Kidney glomerular epithelial cell (primary cell): ENCODE measurements at places on chromosomes 13 and 19.
A peak's percentile ranks its signal among the peaks of the same experiment; 100 is the strongest.

DNA sequence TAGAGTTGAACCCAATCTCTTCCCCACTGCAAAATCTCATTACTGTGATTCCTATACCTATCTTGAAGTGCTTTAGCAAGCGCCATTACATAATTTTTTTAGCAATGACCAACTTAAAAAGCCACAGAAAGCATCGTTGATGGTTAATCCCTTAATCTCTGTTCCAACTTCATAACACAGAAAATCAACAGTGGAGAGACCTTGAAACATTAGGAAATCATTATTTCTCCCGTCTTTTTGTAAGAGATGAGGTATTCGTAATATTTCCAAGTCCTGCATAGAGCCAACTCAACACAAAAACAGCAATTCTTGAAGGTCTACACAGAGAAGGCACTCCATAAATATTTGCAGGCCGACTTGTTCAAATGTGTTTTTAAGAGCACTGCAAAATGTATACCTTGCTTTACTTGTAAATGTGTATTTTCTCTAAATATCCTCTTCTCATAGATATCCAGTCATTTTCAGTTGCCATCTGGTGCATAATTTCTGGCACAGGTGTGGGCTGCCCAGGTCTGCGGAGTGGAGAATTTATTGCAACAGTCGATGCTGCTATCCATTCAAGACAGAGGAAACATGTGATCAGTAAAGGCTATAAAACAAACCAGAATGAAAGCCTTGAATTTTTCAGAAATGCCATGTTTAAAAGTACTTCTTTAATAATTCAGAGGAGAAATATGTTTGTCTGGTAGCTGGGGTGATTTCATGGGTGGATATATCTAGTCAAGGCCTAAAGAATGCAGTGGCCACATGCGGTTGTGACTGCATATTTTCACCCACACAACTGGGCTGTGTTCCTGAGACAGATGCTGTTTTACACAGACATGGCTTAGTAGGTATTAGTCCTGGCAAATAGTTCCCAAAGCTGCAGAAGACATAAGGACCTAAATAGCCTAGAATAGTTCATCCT lies 234.3 kb upstream of the STARD13 start:
- DNase-seq = no peak

- no peak for DNase-seq
Observed at GRCh38 chr19:31280287-31281006, 68.8 kb downstream of the TSHZ3 start.

DNA sequence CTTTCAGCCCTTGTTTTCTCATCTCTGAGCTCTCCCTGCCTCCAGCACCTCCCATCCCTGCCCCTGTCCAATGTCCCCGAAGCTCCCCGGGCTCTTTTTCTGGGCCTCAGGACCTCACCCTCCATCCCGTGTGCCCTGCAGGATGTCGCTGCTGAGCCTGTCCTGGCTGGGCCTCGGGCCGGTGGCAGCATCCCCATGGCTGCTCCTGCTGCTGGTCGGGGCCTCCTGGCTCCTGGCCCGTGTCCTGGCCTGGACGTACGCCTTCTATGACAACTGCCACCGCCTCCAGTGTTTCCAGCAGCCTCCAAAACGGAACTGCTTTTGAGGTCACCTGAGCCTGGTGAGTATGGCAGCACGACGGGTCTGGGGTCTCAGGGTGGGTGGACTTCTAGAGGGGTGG lies 51.1 kb upstream of the CYP4F8 start:
- no peak for DNase-seq

DNA sequence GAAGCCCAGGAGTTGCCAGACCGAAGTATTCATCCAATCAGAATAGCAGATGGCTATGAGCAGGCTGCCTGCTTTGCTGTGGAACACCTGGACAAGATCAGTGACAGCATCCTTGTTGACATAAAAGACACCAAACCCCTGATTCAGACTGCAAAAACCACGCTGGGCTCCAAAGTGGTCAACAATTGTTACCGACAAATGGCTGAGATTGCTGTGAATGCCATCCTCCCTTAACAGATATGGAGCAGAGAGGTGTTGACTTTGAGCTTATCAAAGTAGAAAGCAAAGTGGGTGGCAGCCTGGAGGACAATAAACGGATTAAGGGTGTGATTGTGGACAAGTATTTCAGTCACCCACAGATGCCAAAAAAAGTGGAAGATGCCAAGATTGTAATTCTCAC lies 250.3 kb upstream of the OBI1 start:
- DNase-seq = no peak

DNA sequence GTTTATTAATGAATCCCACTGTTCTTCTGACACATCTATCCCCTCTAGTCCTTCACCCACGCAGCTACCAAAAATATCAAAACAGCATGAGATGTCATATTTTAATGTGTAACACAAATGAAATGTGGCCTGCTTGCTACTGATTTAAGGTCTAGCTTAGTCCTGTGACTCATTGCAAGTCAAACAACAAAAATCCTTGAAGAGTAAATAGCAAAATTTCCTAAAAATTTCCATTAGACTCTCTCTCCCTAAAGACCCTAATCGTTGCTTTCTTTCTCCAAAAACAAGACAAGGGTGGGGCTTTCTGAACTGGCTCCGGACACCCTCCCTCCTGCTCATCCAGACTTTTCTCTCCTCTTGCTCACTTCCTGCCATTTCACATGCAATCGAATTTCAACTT lies 99.9 kb upstream of the IPO5 start:
- no peak for DNase-seq

- no peak for DNase-seq
Observed at GRCh38 chr19:2415973-2416319, 11.4 kb downstream of the TIMM13 start.

GRCh38 chr13:25375727-25376358 lies 4.1 kb downstream of the ATP8A2 start:
- peak; percentile 20 for DNase-seq

DNA sequence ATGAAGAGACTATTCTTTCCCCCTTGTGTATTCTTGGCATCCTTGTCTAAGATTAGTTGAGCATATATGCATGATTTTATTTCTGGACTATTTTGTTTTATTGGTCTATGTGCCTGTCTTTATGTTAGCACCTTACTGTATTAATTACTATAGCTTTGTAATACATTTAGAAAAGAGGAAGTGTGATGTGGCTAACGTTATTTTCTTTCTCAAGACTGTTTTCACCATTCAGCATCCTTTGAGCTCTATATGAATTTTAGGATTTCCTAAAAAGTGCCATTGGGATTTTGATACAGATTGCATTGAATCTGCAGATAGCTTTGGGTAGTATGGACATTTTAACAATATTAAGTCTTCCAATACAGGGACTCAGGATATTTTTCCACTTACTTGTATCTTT lies 37.5 kb upstream of the PCDH20 start:
- DNase-seq = no peak

- no peak for DNase-seq
Observed at GRCh38 chr13:92807966-92808365, 418.6 kb upstream of the GPC6 start.

DNA sequence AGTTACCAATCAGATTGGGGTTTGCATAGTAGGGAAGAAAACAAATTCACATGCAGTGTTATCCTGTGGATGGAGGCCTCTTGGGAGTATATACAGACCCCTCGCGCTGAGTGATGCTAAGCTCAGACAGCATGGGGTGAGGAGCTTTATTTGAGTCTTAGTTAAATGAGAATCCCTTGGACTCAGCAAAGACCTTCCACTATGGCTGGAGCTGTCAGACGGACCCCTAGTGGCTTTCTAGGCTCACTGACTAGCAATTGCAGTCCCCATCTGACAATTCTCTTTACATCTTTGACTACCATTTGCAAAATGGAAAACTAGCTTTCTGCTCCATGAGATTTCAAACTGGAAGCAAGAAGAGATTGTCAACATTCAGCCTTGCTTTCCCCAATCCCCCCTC lies 90.4 kb downstream of the STOML3 start:
- no peak for DNase-seq

DNA sequence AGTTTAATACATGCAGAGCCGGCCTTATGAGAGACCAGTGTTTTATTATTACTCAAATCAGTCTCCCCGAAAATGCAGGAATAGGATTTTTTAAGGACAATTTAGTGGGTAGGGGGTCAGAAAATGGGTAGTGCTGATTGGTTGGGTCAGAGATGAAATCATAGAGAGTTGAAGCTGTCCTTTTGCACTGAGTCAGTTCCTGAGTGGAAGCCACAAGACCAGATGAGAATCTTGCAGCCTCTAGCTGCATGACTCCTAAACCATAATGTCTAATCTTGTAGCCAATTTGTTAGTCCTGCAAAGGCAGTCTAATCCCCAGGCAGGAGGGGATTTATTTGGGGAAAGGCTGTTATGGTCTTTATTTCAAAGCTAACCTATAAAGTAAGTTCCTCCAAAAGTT lies 1163.9 kb downstream of the DIAPH3 start:
- DNase-seq = no peak

- peak; percentile 36 for DNase-seq
Observed at GRCh38 chr13:75372517-75372916, 109.5 kb downstream of the TBC1D4 start.

- no peak for DNase-seq
Observed at GRCh38 chr13:43584751-43585150, 202.0 kb downstream of the ENOX1 start.

GRCh38 chr19:5098646-5099045 lies 129.7 kb downstream of the KDM4B start:
- no peak for DNase-seq

DNA sequence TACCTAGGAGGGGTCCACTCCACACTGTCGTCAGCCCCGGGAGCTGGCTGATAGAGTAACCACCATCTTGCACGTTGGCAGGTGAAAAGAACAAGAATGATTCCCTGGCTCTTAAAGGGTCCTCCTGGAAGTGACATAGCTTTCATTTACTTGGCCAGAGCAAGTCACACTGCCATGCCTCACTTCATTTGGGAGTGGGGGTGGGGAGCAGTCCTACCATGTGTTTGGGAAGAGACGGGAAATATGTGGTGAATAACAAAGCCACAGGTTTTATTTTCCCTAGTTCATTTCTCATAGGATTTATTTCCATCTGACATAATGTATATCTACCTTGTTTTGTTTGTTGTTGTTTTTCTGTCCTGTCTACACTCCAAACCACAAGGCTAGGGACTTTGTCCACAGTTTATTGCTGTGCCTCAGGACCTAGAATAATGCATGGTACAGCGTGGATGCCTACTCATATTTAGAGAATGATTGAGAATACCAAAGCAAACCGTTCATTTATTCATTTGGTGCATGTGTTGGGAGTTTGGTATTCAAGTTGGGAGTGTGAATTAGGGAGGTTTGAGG lies 26.8 kb downstream of the UBAC2 start:
- DNase-seq = no peak

DNA sequence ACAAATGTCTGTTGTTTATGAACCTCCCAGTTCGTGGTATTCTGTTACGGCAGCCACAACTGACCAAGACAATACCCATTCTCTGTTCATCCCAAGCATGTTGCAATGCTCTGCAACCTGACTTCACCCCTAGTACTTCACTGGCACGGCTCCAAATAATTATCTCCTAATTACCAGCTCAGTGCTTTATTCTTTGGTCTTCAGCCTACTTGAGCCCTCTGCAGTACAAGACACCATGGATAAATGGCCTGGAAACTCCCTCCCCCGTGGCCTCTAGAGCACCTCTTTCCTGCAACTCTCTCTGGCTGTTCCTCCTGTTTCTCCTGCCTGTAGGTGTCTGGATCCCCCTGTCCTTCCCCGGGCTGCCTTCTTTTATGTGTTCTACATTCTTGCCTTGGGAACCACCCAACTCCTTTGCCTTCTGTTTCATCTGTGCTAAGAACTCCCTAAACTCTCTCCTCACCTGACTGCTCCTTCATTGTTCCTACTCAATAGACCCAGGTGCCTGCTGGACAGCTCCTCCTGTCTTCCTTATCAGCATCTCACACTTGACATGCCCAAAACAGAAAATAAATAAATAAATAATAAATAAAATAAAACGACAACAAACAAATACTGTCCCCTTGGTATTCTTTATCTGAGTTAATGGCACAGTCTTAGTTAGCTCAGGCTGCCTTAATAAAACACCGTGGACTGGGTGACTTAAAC lies 200.4 kb upstream of the IPO5 start:
- no peak for DNase-seq

GRCh38 chr13:107252021-107252420 lies 684.1 kb upstream of the ARGLU1 start:
- DNase-seq = no peak

DNA sequence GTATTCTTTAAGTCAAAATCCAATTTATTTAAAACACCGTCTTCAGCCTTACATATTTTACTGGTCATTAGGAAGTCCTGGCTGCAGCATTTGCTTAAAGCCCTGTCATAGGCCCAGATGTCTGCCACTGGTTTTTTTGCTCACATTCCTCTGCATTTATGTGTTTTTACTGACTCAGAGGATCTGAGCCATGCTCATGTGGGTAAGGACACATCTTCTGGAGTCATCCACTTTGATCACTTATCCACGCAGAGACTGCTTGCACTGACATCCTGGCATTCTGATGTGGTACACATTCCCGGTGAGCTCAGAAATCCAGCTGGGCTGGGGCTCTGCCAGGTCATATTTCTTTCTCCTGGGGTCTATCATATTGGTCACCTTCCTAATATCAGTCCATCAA lies 531.7 kb upstream of the ARGLU1 start:
- DNase-seq = peak; percentile 54
